ENCODE measurements at places on chromosomes 2 and 18. TPM values are rescaled to one million over a fixed set of nuclear protein-coding genes. Genes with fewer than 3 reads are reported as not detected.

Gene ANTXR1
- total RNA-seq = not detected

GRCh38 chr2:3624059-3624794 lies 29.3 kb downstream of the COLEC11 start:
- no peak overlapping the region for H3K27ac ChIP-seq
- no peaks in the 10 kb centered on the region for H3K27me3 ChIP-seq
- H3K36me3 ChIP-seq = no peaks in the 10 kb centered on the region
- no peak overlapping the region for H3K4me3 ChIP-seq
- no peaks in the 10 kb centered on the region for H3K4me1 ChIP-seq

GRCh38 chr2:62691186-62691585 lies 14.3 kb upstream of the EHBP1 start:
- no peaks in the 10 kb centered on the region for H3K36me3 ChIP-seq
- no peak overlapping the region for H3K27ac ChIP-seq
- DNase-seq = no peak

Gene YPEL5
- total RNA-seq = 54.6 TPM

Gene STPG4
- total RNA-seq = not detected

GRCh38 chr2:41000906-41001305 lies 549.0 kb upstream of the SLC8A1 start:
- no peaks in the 10 kb centered on the region for H3K4me1 ChIP-seq
- H3K4me3 ChIP-seq = no peak overlapping the region
- no peaks in the 10 kb centered on the region for H3K27me3 ChIP-seq
- no peak overlapping the region for H3K27ac ChIP-seq

Gene DNPEP
- 74.6 TPM for total RNA-seq

Gene B3GNT7
- total RNA-seq = 2.8 TPM

GRCh38 chr2:163613266-163613731 lies 122.5 kb downstream of the FIGN start:
- H3K27ac ChIP-seq = no peak overlapping the region
- H3K4me3 ChIP-seq = no peak overlapping the region
- no peak for DNase-seq
- peaks cover 17% of the 10 kb centered on the region for H3K4me1 ChIP-seq
- H3K27me3 ChIP-seq = no peaks in the 10 kb centered on the region

Gene UNC80
- 0.04 TPM for total RNA-seq

GRCh38 chr18:23618862-23619387 lies 32.6 kb upstream of the NPC1 start:
- no peak overlapping the region for H3K27ac ChIP-seq
- no peaks in the 10 kb centered on the region for H3K4me1 ChIP-seq
- H3K4me3 ChIP-seq = no peak overlapping the region

Gene SPC25
- total RNA-seq = 5.4 TPM

GRCh38 chr18:72460210-72460680 lies 83.9 kb downstream of the CBLN2 start:
- H3K4me3 ChIP-seq = no peak overlapping the region
- H3K4me1 ChIP-seq = no peaks in the 10 kb centered on the region
- DNase-seq = no peak
- no peaks in the 10 kb centered on the region for H3K27me3 ChIP-seq
- no peaks in the 10 kb centered on the region for H3K36me3 ChIP-seq
- H3K27ac ChIP-seq = no peak overlapping the region

Gene UGT1A10
- 0.11 TPM for total RNA-seq

Gene SERPINB7
- 2.8 TPM for total RNA-seq

Gene SLC5A7
- not detected for total RNA-seq

DNA sequence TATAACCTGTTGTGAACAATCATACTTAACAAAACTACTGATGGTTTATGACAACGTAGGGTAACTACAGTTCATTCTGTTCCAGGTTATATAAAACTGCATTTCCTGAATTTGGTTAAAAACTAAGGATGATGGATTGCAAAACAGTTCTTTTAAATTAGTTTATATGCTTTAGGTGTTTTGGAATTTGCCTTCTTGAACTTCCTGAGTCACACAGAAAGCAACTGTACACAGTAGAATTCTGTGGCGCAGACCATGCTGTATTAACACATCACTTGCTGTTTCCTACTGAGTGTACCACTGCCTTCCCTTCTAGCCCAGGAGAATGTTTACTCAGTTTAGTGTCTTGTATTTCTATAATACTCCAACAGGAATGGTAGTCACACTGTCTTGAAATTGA lies 19.4 kb downstream of the ITGB1BP1 start:
- no peak overlapping the region for H3K4me3 ChIP-seq
- no peak overlapping the region for H3K27ac ChIP-seq
- DNase-seq = no peak
- peaks cover 4% of the 10 kb centered on the region for H3K36me3 ChIP-seq

Gene SKOR2
- total RNA-seq = not detected

GRCh38 chr2:191018643-191019119 lies 4.7 kb upstream of the STAT1 start:
- no peak for DNase-seq
- no peak overlapping the region for H3K4me3 ChIP-seq
- no peaks in the 10 kb centered on the region for H3K36me3 ChIP-seq
- no peaks in the 10 kb centered on the region for H3K27me3 ChIP-seq
- H3K27ac ChIP-seq = no peak overlapping the region

DNA sequence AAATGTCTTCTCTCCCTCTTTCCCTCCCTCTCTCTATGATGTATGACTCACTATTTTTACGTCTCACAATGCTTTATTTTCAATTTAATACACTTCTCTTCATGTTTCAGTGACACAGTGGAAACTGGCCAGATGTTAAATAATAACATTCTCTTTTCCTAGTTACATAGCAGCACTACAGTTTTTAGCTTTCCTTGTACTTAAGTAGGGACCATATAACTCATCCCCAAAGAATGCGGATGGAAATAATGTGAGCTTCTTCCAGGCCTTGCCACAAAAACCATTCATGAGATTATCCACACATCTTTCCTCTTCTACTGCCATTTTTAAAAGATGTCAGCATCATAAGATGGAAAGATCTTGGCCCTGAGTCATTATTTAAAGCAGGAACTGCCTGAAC lies 789.4 kb downstream of the LRP1B start:
- no peaks in the 10 kb centered on the region for H3K27me3 ChIP-seq
- no peak overlapping the region for H3K27ac ChIP-seq
- DNase-seq = no peak
- no peak overlapping the region for H3K4me3 ChIP-seq
- no peaks in the 10 kb centered on the region for H3K36me3 ChIP-seq

DNA sequence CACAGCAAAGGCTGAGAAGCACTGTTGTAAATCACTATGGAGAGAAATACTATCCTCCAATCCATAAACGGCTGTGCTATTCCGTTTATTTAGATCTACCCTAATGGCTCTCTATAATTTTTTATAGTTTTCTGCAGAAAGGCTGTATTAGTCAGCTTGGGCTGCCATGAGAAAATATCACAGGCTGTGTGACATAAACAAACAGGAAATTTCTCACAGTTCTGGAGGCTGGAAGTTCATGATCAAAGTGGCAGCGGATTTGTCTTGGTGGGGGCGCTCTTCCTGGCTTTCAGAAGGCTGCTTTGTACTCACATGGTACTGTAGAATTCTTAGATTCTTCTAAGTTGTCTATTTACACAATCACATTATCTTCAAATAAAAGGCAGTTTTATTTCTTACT lies 44.1 kb downstream of the C1D start:
- no peak overlapping the region for H3K27ac ChIP-seq
- no peaks in the 10 kb centered on the region for H3K27me3 ChIP-seq
- no peak overlapping the region for H3K4me3 ChIP-seq
- H3K4me1 ChIP-seq = no peaks in the 10 kb centered on the region

GRCh38 chr18:27136208-27136535 lies 48.9 kb downstream of the CHST9 start:
- no peak for DNase-seq
- no peak overlapping the region for H3K4me3 ChIP-seq
- no peaks in the 10 kb centered on the region for H3K36me3 ChIP-seq
- no peak overlapping the region for H3K27ac ChIP-seq
- no peaks in the 10 kb centered on the region for H3K4me1 ChIP-seq
- no peaks in the 10 kb centered on the region for H3K27me3 ChIP-seq

GRCh38 chr18:23077493-23078256 lies 57.6 kb upstream of the CABLES1 start:
- DNase-seq = no peak
- no peaks in the 10 kb centered on the region for H3K27me3 ChIP-seq
- no peak overlapping the region for H3K4me3 ChIP-seq
- H3K4me1 ChIP-seq = peaks cover 3% of the 10 kb centered on the region

DNA sequence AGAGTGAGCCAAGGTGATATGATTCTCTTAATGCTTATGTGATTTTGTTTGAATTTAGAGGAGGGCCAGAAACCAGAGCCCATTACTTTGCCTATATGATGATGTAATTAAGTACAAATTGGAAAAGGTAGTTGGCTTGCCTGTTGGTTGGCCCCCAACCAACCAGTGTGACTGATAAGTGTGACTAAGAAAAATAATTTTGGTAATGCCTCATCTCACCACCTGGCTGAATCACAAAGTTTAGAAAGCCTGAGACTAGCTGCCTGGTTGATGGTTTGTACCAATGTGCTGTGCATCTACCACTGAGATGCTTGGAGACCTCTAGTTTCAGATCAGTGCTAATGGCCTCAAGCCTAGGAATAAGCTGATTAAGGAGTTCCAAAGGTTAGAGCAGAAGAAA lies 338.7 kb downstream of the CDH2 start:
- H3K27ac ChIP-seq = no peak overlapping the region
- no peak overlapping the region for H3K4me3 ChIP-seq
- no peaks in the 10 kb centered on the region for H3K27me3 ChIP-seq
- H3K4me1 ChIP-seq = no peaks in the 10 kb centered on the region
- no peak for DNase-seq

GRCh38 chr2:67453310-67453709 lies 56.2 kb downstream of the ETAA1 start:
- no peak overlapping the region for H3K27ac ChIP-seq
- H3K36me3 ChIP-seq = no peaks in the 10 kb centered on the region
- no peaks in the 10 kb centered on the region for H3K27me3 ChIP-seq
- H3K4me1 ChIP-seq = 0 out of 2 replicates have a peak, but pooled peaks cover 2% of the 10 kb centered on the region

DNA sequence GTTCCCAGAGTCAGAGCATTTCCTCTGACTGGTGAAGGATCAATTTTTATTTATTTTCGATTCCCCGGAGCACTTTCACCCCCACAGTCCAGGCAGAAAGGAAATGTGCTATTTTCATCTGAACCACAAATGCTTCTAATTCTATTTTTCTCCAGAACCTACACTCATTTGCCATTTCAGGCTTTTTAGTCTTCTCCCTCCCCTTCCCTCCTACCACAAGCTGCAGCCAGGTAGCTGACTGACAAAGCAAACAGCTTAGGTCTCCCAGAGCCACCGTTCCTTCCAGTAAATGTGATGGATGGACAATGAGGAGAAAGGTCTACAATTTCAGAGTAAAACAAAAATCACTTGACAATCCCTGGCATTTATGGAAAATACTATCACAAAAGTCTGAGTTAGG lies 76.9 kb downstream of the KLF7 start:
- no peak overlapping the region for H3K27ac ChIP-seq
- H3K27me3 ChIP-seq = no peaks in the 10 kb centered on the region
- no peak for DNase-seq
- H3K4me1 ChIP-seq = no peaks in the 10 kb centered on the region
- no peaks in the 10 kb centered on the region for H3K36me3 ChIP-seq
- H3K4me3 ChIP-seq = no peak overlapping the region

Gene SCN3A
- total RNA-seq = not detected

- H3K27me3 ChIP-seq = no peaks in the 10 kb centered on the region
- H3K36me3 ChIP-seq = no peaks in the 10 kb centered on the region
- no peaks in the 10 kb centered on the region for H3K4me1 ChIP-seq
- H3K4me3 ChIP-seq = no peak overlapping the region
- DNase-seq = no peak
- no peak overlapping the region for H3K27ac ChIP-seq
Observed at GRCh38 chr2:162465430-162465829, 121.5 kb downstream of the GCA start.

Gene YWHAQ
- 189 TPM for total RNA-seq

All from Karpas-422 (cell line).